ENCODE measurements at places on chromosomes 13 and 19.

DNA sequence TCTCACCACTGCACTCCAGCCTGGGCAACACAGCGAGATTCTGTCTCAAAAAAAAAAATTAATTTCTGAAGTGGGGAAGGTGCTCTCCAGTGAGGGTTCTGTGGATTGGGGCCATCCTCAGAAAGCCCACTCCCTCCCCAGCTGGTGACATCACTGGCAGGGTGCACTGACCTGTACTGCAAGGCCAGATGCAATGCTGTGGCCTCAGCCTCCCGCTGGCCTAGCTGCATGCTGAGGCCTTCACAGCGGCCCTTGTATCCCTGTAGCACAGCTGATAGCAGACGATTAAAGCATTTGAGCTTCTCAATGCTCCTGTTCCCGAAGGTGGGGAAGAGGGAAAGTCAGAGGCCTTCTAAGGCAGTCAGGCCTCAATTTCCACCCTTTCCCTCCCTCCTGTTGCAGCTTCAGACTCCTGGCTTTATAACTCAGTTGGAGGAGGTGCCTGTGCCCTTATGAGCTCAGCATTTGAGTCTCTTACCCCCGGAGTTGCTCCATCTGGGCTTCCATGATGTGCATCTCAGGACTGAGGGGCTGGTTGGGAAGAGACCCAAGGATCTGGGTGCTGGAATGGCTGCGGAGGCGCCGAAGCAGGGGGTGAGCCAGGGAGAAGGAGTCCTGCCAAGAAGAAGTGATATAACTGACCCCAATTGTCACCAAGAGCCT is 5.3 kb downstream of the USHBP1 start:
- no peak for DNase-seq

DNA sequence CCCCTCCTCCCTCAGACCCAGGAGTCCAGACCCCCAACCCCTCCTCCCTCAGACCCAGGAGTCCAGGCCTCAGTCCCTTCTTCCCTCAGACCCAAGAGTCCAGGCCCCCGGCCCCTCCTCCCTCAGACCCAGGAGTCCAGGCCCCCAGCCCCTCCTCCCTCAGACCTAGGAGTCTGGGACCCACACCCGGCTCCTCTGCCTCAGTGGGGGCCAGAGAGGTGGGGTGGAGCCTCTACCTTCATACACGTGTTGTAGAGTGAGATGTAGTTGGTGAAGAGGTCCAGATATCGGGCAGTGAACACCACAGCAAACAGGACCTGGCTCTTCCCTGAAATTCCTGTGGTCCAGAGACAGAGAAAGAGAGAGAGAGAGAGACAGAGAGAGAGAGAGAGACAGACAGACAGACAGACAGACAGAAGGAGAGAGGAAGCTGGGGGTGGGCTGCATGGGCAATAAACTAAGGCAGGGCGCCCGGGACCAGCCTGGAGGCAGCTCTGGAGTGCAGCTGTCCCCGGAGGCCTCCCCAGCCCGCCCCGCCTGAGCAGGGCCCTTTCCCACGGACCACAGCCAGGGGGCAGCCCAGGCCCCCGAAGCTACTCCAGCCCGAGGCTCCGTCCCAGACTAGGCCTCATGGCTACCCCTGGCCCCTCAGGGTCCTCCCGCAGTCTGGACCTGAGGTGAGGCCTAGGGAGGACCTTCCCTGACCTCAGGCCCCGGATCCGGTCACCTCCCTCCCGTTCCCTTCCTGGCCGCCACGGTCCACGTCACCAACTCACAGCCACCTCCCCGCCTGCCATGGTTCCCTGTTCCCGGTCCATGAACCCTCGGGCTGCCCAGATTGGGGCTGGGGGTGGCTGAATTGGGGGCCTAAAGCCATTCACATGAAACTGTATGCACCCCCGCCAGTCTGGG is 907 bp downstream of the KDELR1 start:
- peak; percentile 53 for DNase-seq

DNA sequence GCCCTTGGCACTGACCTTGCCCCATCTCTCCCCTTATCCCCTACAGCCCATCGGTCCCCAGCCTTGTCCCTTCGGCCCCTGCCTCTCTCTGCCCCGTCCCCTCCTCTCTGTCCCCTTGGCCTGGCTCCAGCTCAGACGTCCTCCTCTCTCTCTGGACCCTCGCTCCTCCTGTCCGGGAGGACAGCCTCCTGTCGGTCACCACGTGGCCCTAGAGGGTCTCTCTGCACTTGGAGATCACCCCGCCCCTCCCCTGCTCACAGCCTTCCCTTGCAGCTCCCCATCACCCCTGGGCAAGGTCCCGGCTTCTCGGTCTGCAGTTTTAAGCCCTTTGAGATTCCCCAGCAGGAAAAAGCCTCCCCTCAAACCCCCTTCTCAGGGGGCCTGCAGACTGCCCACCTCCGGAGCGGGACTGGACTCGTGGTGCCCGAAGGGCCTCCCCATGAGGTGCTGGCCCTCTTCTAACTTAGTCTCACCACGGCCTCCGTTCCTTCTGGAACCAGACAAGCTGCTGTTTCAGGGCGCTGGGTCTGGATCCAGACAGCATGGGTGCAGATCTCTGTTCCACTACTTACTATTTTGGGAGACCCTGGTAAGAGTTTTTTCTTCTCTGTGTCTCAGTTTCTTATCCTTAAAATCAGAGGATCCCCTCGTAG is 3.3 kb upstream of the KLK15 start:
- DNase-seq = no peak

GRCh38 chr19:17339088-17339741 is 1.9 kb downstream of the GTPBP3 start:
- no peak for DNase-seq

GRCh38 chr19:16327169-16327475 is 2.5 kb downstream of the KLF2 start:
- DNase-seq = no peak

GRCh38 chr19:18441804-18442788 is 4.2 kb upstream of the ISYNA1 start:
- no peak for DNase-seq

GRCh38 chr13:59879281-59879680 is 284.4 kb downstream of the DIAPH3 start:
- DNase-seq = no peak

Measured in stimulated activated CD4-positive, alpha-beta T cell treated with anti-CD3 and anti-CD28 coated beads, Interleukin-15, amount 100 ng/mL, for 1 hour (primary cell).